ENCODE measurements at places on chromosomes 16 and 17. TPM values are rescaled to one million over a fixed set of nuclear protein-coding genes. Genes with fewer than 3 reads are reported as not detected.

TRAPPC1 gene
- 54.7 TPM for total RNA-seq

PRSS22 gene
- not detected for total RNA-seq

ADAMTS18 gene
- total RNA-seq: 13.9 TPM

CIITA gene
- not detected for total RNA-seq

ACSM2A gene
- under 0.01 TPM for total RNA-seq

USP32 gene
- 34.4 TPM for total RNA-seq

DYNLL2 gene
- 14.7 TPM for total RNA-seq

PYY gene
- total RNA-seq: not detected

LPO gene
- not detected for total RNA-seq

TAX1BP3 gene
- 204 TPM for total RNA-seq

TP53TG3 gene
- not detected for total RNA-seq

MARVELD3 gene
- 0.22 TPM for total RNA-seq

NOG gene
- total RNA-seq: 0.65 TPM

NPIPA7 gene
- total RNA-seq: 0.79 TPM

MGAT5B gene
- total RNA-seq: 0.44 TPM

- DNase-seq: no peak
Measured at GRCh38 chr16:87704754-87705353, 60.9 kb downstream of the KLHDC4 start.

GRCh38 chr17:18859256-18859655 lies 1.3 kb downstream of the PRPSAP2 start:
- no peak for DNase-seq

DNA sequence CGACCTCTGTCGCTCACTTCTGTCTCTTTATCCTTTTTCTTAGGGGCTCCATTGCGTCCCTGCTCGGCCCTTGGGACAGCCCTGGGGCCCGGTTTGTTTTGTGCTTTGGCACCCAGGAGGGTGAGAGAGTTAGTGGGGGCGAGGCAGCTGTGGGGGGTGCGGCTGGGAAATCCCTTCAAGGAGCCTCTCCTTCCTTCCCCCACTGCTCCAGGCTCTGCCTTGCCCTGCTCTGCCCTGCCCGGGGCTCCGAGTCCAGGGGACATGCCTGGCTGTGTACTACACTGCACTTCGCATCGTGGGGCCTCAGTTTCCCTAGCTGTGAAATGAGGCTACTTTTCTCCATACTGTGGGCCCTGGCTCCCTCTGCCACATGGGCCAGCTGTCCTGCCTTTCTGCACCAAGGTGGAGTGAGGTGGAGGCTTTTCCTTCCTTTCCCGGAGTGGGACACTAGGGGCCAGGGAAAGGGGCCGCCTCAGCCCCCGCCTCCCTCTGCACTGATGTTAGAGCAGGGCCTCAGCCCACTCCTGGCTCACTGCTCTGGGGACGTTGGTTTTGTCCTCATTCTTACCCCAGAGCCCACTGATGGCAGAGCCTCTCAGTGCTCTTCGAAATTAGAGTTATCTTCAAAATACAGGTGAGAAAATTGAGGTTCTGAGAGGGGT lies 980 bp downstream of the LLGL1 start:
- peak; percentile 20 for DNase-seq

- no peak for DNase-seq
Measured at GRCh38 chr17:31495022-31495885, 103.8 kb downstream of the RAB11FIP4 start.

GRCh38 chr17:65078441-65079160 lies 22.1 kb upstream of the GNA13 start:
- no peak for DNase-seq

DNA sequence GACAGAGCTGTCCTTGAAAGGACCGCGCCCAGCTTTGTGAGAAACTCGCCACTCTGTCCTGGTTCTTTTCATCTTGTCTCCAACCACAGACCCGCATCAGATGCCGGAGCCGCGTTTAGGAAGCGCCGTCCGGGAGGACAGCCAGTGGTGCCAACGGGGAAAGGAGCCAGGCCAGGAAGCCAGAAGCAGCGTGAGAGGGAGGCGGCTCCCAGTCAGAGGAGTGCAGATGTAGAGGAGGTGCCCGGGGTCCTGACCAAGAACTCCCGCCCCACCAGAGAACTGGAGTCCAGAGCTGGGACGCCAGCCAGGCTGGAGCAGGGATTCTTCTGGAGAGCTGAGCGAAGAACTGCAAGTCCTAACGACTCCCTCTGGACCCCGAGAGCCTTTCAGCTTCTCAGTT lies 49.3 kb upstream of the TNRC6C start:
- no peak for DNase-seq

DNA sequence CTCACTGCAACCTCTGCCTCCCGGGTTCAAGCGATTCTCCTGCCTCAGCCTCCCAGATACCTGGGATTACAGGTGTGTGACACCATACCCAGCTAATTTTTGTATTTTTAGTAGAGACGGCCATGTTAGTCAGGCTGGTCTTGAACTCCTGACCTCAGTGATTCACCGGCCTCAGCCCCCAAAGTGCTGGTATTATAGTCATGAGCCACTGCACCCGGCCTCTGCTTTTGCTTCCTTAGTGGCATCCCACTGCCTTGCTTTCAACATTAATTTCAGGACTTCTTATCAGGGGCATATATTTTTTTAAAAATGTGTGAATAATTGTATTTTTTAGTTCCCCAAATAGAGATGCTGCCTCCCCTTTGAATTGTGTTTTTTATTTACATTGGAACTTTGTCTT lies 98.8 kb downstream of the SYCE1L start:
- DNase-seq: no peak

- no peak for DNase-seq
Measured at GRCh38 chr17:17911001-17911613, 61.1 kb downstream of the TOM1L2 start.

DNA sequence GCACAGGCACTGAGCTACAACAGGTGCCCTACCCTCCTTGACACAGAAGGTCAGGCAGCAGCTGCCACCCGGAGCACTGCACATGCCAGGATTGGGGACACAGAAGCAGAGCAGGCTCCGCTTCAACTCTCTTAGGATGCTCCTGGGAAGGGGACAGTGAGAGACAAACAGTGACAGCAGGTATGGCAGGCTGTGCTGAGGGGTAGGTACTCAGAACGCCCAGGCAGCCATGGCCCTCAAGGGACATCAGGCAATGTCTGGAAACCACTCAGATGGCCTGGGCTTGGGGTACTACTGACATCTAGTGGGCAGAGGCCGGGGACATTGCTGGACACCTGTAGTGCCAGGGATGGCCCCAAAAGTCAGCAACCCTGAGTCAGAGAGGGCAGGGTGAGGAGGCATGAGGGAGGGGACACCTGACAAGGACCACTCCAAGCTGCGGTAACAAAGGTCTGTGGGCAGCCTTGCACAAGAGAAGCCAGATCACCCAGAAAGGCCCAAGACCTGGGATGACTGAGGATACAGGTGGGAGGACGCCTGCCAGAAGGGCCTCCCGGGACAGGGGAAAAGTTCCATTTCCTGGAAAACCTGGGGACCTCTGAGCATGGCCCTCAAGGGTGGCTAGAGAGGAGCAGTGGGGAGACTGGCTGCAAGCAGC lies 21.2 kb downstream of the PEMT start:
- peak; percentile 80 for DNase-seq

GRCh38 chr17:489758-490329 lies 137.2 kb upstream of the RPH3AL start:
- peak; percentile 29 for DNase-seq

- no peak for DNase-seq
Measured at GRCh38 chr17:80374039-80374731, 40.8 kb upstream of the ENDOV start.

DNA sequence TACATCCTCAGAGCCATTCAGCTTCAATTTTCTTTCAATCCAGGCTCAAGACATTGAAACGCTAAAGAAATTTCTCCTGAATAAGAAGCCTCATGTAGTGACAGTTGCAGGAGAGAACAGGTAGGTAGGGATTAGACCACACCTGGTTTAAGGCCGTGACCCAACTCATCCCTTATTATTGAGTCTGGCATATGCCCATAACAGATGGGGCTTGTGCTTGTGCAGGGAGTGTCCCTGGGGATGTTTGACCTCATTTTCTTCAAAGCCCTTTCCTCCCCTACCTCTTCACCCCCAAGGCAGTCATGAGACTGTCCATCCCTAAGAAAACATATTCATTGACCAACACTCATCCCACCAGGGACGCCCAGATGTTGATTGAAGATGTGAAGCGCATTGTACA lies 24.3 kb downstream of the SUPT6H start:
- DNase-seq: no peak

DNA sequence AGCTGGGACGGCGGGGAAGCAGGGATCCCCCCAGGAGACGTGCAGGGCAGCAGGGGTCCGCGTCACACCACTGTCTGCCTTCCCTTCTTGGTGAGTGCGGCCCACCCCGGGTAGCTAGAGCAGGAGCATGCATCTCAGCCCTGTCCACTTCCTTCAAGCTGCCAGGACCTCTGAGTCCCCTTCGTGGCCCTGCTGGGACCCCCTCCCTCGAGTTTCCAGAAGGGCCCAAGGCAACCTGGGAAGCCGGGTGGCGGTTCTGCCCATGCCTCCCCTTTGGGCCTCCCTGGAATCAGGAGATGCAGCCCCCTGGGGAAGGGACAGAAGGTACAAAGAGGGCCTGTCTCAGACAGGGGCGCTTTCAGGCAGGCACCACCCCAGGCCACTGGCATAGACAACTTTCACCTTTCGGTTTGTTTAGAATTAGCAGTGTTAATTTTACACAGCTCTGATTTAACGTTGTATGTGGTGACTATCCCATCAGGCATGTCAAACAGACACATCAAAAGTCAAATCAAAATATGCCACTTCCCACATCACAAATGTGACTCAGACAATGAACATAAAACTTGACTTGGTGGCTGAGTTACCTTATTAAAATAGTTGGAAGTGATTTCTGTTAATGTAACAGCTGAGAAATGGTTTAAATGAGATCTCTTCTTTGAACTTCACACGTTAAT lies 94.5 kb upstream of the METRNL start:
- DNase-seq: no peak

GRCh38 chr17:38730526-38731379 lies 612 bp downstream of the CISD3 start:
- peak; percentile 40 for DNase-seq

GRCh38 chr16:27481282-27481934 lies 68.3 kb downstream of the GTF3C1 start:
- DNase-seq: no peak

- no peak for DNase-seq
Measured at GRCh38 chr17:14289162-14289561, 11.7 kb upstream of the HS3ST3B1 start.

- DNase-seq: no peak
Measured at GRCh38 chr16:63922560-63922959, 1199.3 kb downstream of the CDH11 start.

GRCh38 chr17:1190751-1191331 lies 11.1 kb upstream of the ABR start:
- DNase-seq: no peak

DNA sequence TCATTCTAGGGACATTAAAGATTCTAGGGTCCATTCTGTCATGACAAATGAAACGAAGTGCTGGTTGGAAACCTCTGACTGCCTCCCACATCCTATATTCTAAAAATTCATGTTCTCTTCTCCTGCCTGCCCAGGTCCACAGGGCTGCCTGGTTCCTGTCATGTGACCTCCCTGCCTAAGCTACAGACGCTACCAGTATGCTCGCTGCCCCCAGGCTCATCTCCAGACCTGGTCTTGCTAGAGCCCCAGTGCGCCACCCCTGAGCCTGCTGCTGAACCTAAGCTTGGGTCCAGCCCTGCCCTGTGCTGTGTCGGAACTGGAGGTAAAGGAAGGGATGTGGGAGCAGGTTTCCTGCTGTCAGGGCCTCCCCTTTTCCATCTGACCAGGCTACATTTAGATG lies 231.6 kb upstream of the CDH5 start:
- no peak for DNase-seq

DNA sequence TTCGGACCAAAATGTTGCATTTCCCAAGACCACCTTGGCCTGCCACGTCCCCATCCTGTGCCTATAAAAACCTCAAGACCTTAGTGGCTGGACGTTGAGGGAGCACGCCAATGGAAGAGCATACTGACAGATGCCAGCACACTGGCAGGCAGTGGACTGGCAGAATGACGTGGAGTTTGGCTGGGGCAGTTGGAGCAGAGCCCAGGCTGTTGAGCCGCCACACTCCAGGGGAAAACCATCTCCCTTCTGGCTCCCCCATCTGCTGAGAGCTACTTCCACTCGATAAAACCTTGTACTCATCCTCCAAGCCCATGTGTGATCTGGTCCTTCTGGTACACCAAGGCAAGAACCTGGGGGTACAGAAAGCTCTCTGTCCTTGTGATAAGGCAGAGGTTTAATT lies 494.1 kb downstream of the CDH11 start:
- no peak for DNase-seq

DNA sequence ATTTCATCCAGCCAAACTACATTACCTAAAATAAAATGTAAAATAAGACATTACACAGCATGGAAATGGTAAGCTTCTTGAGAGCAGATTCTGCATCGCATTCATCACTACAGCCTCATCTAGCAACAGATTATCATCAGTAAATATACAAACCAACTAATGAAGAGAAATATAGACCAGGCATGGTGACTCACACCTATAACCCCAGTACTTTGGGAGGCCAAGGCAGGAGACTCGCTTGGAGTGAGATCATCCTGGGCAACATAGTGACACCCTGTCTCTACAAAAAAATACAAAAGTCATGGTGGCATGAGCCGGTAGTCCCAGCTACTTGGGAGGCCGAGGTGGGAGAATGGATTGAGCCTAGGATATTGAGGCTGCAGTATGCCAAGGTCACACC lies 19.9 kb downstream of the NCBP3 start:
- DNase-seq: peak; percentile 16

GRCh38 chr17:61984821-61985220 lies 57.0 kb upstream of the INTS2 start:
- DNase-seq: no peak

GRCh38 chr17:61731330-61731729 lies 132.0 kb downstream of the BRIP1 start:
- no peak for DNase-seq
